Activated CD4-positive, alpha-beta T cell treated with anti-CD3 and anti-CD28 coated beads, Interleukin-2, amount 50 U/mL, for 16 hours (primary cell): ENCODE measurements at places on chromosomes 16 and 17.

DNA sequence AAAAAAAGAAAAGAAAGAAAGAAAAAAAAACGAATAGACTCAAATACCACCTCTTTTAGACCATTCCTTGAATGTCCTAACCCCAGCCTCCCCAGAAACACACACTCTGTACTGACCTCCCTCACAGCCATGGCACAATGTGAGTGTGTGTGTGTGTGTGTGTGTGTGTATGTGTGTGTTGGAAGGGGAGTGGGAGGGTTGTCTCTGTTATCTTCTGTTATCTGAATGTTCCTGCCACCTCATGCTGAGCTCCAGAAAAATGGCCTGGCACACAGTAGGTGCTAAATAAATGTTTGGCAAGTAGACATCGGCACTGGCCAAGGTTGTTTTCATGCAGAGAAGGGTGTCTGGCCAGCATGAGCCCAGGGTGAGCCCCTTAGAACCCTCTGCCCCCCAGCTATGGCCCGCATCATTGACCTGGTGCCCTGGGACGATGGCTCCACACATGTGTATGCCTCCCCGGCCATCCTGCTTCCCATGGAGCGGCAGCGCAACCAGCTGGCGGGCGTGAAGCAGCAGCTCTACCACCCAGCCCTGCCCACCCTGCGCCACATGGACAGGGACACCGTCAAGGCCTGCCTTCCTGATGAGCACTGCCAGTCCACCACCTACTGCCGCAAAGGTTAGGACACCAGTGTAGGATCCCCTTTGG is 6.6 kb upstream of the CNGB1 start:
- no peak for DNase-seq

DNA sequence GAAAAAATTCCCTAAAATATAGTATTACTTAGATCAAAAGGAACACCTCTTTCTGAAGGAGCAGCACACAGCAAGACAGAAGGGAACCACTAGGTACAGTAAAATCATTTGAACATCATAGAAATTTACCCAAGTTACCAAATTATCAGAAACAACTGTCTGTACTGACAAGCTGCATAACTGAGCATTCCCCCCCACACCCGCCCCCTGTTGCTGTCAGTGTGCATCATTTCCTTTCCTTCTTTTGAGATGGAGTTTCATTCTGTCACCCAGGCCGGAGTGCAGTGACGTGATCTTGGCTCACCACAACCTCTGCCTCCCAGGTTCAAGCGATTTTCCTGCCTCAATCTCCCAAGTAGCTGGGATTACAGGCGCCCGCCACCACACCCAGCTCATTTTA is 120.7 kb downstream of the TRIM37 start:
- no peak for DNase-seq

- no peak for DNase-seq
These were observed 192.2 kb downstream of the MAF start for GRCh38 chr16:79408355-79408754.

- no peak for DNase-seq
These were observed 220.8 kb upstream of the MON1B start for GRCh38 chr16:76970087-76970744.

DNA sequence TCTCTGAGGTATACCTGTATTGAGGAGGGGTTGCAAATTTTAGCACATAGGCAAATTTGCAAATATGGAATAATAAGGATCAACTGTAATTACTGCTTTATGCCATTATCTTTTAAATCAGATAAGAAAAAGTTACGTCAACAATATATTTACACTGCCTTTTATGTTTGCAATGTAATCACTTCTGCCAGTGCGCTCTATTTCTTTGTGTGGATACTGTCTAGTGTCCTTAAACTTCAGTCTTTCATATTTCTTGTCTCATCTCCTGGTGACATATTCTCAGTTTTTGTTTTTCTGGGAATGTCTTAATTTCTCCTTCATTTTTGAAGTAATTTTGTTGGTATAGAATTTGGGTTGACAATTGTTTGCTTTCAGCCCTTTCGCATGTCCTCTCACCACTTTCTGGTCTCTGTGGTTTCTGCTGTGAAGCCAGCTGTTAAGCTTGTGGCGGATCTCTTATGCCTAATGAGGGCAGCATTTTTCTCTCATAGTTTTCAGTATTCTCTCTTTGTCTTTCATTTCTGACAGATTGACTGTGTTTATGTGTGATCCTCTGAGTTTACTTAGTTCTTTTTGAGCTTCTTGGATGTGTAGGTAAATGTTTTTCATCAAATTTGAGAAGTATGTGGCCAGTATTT is 37.6 kb upstream of the ABCC11 start:
- DNase-seq, result no peak

GRCh38 chr16:3938843-3939624 is 58.5 kb upstream of the CREBBP start:
- DNase-seq, result peak; percentile 51

DNA sequence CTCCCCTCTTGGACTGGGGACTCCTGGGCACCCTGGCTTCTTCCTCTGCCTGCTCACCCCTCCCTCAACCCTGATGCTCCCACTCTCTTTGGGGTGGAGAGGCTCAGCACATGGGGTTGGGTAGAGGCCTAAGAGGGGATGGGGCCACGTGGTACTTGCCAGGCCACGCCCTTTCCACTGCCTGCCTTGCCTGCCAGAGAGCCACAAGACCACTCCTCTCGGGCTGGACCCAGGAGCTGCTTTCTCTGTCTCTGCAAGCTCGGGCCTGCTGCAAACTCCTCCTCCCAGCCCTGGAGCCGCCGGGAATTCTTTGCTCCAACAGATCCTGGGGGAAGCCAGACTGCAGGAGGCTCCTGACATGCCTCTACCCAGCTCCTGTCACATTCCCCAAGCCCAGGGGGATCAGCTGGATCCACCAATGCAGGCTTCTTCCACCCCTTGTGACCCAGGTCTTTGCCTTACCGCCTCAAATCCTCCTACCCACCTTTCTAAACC is 11.8 kb downstream of the DLX4 start:
- no peak for DNase-seq
